ENCODE measurements at places on chromosomes 1 and 21. TPM values are rescaled to one million over a fixed set of nuclear protein-coding genes. Genes with fewer than 3 reads are reported as not detected.

CFAP74 gene
- total RNA-seq, result not detected

- ATAC-seq, result no peak
Measured at GRCh38 chr1:205416322-205416721, 5.5 kb downstream of the LEMD1 start.

DNA sequence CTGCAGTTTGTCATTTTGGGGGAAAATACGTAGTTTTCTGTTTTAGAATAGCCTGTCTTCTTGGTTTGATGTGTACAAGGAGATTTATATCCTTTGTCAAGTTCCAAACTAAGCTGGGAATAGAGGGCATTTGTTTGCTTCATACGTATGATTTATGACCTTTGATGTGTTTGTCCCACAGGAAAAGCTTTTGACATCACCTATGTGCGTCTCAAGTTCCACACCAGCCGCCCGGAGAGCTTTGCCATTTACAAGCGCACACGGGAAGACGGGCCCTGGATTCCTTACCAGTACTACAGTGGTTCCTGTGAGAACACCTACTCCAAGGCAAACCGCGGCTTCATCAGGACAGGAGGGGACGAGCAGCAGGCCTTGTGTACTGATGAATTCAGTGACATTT, 79.9 kb downstream of the LAMC1 start:
- ATAC-seq, result no peak

ACP6 gene
- 12.0 TPM for total RNA-seq

DNA sequence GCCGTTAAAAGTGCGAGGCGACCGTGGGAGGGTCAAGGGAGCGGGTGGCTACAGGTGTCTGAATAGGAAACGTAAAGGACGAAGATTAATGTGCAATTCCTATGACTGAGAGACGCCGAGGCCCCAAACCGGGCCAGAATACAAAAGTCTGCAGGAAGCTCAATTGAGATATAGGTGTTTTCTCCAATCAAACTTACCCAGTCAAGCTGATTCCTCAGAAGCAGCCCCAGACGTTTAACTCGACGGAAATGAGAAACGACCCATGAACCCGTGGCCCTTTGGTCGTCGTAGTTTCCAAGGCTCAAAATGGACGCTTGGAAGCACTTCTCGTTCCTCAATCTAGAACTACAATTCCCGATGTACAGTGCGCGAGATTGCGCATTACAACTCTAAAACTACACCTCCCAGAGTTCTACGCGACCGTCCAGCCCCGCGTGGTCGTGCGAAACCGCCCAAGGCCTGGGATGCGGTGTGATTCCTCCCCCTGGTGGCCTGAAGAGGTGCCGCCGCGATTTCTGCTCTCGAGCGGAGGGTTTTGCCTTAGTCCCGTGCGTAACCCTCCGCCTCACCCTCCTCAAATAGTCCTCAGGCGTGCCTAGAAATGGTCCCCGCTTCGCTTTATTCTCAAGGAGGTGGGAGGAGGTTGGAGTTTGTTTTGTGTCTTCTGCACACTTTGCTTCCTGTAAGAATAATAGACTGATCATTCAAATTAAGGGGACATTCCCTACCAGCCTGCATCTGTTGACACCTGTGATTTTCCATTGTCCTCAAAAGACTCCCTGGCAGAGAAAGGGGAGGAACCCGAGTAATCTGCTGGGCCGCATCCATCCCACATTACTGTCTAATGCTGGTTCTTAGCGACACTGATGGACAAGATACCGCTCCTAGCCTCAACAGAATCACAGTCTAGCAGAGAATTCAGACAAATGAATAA, at the start of gene PAFAH2:
PAFAH2 (minus strand) TSS at position 236 of the 934 bp plus-strand sequence. CDS start 7,247 bp downstream, outside the sequence.
- peak; percentile 99 for ATAC-seq

SH2D5 gene
- 0.06 TPM for total RNA-seq

- no peak for ATAC-seq
Measured at GRCh38 chr1:203797948-203798655, 2.7 kb downstream of the ZBED6 start.

- ATAC-seq, result peak; percentile 66
Measured at GRCh38 chr1:15430787-15431570, 7.3 kb upstream of the CTRC start.

- ATAC-seq, result no peak
Measured at GRCh38 chr1:159941591-159942560, 3.5 kb downstream of the IGSF9 start.

GRCh38 chr1:204931768-204932572, 61.3 kb downstream of the NFASC start:
- ATAC-seq, result no peak

GRCh38 chr1:41021526-41022308, at the start of gene SLFNL1:
Gene SLFNL1 (minus strand): TSS chr1:41021725. CDS start chr1:41020660, 1,065 bp downstream.
- ATAC-seq, result no peak

PKP1 gene
- not detected for total RNA-seq
